GM04504 (cell line): ENCODE measurements at places on chromosomes 6 and 20.

DNA sequence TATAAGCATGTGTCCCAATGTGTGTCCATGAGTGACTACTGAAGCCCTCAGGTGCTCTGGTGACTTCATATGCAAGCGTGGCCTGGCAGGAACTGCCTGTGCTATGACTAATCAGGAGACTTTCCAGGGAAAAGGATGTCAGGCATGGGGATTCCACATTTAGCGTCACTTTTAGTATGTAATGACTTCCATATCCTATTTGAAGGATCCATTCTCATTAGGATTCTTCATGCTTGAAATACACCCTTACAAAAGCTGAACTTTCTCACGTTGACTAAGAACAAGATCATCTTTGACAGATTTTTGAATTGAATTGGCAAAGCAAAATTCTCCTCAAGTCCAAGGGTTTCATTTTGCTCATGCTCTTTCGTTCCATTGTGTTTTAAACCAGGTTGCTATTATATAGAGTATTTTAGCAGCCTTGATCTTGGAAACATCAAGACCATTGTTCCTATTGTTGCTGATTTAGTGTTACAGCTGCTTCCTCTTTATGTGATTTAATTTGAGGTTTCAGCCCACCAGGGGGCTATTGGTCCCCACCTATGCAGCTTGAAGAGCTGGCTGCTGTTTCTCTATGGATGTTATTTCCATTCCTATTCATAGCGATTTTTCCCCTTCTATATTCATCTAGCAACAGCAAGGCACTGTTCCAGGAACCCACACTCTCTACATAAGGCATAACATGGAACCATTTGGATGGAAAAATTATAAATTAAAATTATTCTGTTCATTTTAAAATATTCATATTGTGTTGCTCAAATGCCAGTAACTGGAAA is 418.6 kb downstream of the CDKAL1 start:
- DNase-seq = peak; percentile 78

GRCh38 chr6:126661646-126662045 is 321.7 kb downstream of the CENPW start:
- peak; percentile 57 for DNase-seq

- DNase-seq = no peak
Measured at GRCh38 chr6:140095532-140095931, 721.1 kb upstream of the CITED2 start.

DNA sequence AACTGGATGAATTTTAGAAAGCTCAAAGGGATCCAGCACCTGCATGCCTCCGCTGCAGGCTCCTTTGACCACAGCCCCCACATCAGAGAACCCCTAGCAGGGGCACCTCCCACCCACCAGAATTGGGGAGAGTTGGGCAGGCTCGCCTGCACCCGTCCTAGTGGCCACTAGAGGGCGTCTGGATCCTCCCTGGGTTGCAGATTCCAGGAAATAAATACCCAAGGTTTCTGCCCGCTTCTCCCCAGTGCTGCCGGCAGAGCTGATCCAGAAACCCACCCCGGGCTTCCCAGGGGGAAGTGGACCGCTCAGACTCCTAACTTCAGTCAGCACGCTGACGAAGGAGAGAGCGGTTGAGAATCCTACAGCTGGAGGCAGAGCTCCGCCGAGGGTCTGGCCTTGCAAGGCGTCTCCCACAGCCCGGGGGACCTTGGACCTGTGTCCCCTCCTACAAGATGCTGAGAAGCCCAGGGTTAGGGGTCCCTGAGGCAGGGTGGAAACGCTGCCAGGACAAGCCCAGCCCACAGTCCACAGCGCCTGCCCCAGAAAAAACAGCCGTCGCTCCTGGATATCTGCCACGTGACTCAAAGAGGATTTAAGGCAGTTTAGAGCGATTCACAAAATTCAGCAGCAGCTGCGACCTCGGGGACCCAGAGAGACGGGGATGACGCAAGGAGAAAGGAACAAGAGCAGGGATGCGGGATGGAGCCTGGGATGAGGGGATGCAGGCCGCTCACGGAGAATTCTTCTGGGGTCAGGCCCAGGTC is 32.6 kb upstream of the PHACTR3 start:
- DNase-seq = peak; percentile 28

DNA sequence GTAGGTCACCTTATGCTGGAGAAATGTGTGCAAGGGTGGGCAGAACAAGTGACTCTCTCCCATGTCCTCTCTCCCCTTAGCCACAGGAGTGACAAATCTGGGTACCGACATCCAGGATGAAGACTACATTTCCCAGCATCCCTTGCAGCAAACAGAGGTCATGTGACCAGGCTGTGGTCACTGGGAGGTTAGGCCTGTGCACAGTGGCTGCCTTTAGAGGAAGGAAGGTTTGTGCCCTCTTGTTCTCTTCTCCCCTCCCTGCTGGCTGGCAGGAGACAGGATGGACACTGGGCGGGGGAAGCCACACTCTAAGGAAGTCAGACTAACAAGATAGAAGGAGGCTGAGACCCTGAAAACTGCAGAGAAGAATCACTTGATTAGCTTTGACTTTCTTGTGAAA is 360.2 kb downstream of the PREX1 start:
- DNase-seq = no peak

DNA sequence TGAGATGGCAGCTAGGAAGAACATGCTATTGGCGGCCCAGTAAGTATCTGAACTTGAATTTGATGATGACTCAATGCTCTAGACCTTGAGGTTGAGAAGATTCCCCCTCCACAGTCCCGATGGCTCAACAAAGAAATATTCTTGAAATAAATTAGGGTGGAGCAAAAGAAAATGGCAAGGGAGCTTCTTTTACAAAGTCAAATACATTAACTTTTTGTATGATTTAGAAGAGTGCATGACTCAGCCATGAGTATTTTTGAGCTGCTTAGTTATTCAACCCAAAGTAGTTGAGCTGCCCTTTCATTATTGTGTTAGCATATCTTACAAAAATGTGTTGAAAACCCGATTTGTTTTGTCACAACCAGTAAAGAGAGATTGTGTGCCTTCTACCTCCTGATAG is 7.6 kb downstream of the TFAP2C start:
- DNase-seq = peak; percentile 84

- no peak for DNase-seq
Measured at GRCh38 chr6:38322138-38322537, 317.6 kb downstream of the BTBD9 start.

- no peak for DNase-seq
Measured at GRCh38 chr6:89082486-89082891, 1.9 kb downstream of the PNRC1 start.
